Forelimb muscle (tissue), 1 donor: ENCODE measurements at places on chromosomes 2 and 18. TPM values are rescaled to one million over a fixed set of nuclear protein-coding genes. Genes with fewer than 3 reads are reported as not detected.
A peak's percentile ranks its signal among the peaks of the same experiment; 100 is the strongest.

Gene COL6A3
- 178 TPM for polyA plus RNA-seq

Gene IFIH1
- 2.3 TPM for polyA plus RNA-seq

Gene GAREM2
- polyA plus RNA-seq: 3.9 TPM

Gene GBX2
- not detected for polyA plus RNA-seq

Gene NT5C1B
- polyA plus RNA-seq: 0.25 TPM

Gene MOGAT1
- polyA plus RNA-seq: not detected

Gene GPR75
- polyA plus RNA-seq: 1.5 TPM

GRCh38 chr18:13381944-13382365, 163.4 kb downstream of the LDLRAD4 start:
- DNase-seq: peak; percentile 76

DNA sequence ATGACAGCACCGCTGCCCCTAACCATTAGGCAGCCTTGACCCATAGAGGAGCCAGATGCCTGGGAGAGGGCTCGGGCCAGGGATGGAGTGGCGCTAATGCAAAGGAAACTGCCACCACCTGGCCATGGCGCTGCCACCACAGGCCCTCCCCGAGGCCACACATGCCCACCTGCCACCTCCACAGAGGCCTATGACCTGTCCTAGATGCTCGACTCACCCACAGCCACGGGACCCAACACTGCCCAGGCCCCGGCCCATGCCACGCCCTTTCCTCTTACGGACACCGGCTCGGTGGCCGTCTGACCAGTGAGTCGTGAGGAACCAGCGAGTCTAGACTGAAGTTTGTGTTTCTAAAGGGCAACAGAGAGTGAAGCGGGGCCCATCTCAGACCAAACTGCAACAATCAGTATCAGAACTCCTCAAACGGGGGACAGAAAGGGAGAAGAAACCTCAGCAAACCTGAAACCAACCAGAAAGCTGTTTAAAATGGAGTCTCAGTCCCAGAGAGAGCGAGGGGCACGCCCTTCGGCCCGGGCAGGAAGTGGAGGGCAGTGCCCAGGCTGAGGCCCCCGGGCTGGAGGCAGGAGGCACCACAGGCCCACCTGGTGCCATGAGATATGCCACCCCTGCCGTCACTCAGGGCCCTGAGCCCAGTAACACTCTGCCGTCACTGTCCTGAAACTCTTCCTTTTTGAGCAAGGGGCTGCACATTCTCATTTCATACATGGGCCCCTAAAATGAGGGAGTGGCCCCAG, 711 bp downstream of the GPR17 start:
- DNase-seq: no peak

GRCh38 chr2:133523406-133523805, 44.9 kb downstream of the NCKAP5 start:
- DNase-seq: no peak

- no peak for DNase-seq
Measured at GRCh38 chr2:84996909-84997308, 25.9 kb downstream of the KCMF1 start.

GRCh38 chr2:167420211-167420610, 531.9 kb downstream of the XIRP2 start:
- DNase-seq: peak; percentile 6

GRCh38 chr18:24530630-24531111, 70.2 kb downstream of the HRH4 start:
- no peak for DNase-seq

GRCh38 chr2:27407798-27408491, 1.4 kb downstream of the PPM1G start:
- no peak for DNase-seq

DNA sequence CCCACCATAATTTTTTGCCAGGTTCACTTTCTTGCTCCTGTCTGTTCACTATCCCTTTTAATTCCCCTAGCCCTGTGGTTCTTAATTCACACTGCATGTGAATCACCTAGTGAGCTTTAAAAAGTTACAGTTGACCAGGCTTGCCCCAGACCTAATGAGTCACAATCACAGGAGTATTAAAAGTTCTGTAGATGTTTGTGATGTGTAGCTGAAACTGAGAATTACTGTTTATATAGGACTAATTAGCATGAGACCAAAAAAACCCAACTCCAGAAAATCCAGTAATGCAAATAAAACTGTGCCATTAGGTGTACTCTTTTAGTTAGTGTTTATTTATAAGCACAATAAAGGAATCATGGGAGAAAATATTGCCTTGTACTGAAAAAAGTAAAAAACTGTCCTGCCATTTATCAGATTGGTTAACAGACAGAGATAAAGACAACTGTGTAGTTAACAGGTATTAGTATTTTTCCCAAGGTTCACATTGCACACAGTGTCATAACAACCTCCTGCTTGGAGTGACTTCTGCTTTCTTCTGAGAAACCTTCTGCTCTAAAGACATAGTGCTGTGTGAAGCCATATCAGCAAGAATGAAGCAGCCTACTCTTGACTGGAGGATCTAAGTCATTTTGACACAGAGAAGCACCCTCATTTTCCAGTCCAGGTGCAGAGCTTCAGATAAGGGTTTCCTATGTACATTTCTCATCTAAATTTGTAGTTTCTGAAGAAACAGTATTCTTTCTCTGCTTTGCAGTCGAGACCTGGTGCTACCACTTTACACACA, 39.0 kb downstream of the VAPA start:
- DNase-seq: no peak

- no peak for DNase-seq
Measured at GRCh38 chr2:151833984-151834383, 5.8 kb upstream of the ARL5A start.

- DNase-seq: no peak
Measured at GRCh38 chr18:23403310-23403709, 49.8 kb upstream of the RIOK3 start.

- DNase-seq: no peak
Measured at GRCh38 chr2:23200787-23201114, 184.2 kb upstream of the KLHL29 start.

DNA sequence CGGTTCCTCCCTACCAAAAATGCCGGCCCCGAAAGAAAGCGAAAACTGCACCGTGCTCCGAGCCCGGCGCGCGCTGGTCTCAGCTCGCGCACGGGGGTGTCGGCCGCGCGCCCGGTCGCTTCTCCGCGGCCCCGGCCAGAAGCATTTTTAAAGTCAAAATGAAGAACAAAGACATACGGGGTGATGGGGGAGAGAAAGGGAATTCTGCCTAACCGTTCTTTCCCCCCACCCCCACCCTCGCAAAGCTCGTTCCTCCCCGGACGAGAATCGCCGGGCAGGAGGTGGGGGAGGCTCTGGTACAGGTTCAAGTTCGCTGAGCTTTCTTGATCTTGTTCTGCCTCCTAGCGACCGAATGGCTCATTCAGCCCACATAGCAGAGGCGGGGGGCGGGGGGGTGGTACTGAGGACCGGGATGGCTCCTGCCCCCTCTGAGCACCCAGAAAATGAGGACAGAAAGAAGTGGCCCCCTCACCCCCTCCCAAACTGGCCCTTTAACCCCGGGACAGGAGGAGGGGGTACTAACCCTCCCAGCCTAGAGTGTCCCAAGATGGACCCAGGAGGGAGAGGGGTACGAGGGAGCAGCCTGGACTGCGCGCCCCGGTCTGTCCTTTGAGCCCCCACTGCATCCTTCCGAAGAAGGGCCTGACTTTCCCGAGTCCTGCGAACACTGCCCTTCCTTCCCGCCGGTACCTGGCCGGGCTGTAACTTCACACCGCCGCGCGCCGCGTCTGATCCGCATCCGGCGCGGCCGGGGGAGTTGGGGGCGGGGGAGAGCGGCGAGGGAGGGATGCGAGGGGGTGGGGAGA, 3.1 kb downstream of the BCL11A start:
- DNase-seq: peak; percentile 69

DNA sequence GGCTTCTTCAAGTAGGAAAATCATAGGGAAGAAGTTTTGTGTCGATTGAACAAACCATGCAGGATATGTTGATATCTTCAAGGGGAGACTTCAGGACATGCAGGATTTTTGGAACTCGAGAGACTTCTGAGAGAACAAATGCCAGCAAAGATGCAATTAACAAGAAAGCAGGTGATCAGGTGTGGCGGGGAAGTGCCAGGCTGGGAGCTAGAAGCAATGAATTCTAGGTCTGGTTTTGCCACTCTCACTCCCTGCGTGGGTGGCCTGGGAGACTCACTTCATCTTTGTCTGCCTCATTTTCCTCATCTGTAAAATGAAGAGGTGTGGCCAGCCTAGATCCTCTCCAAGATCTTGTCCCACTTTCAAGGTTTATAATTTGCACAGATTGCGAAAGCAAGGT, 3.1 kb downstream of the SERPINB5 start:
- no peak for DNase-seq

DNA sequence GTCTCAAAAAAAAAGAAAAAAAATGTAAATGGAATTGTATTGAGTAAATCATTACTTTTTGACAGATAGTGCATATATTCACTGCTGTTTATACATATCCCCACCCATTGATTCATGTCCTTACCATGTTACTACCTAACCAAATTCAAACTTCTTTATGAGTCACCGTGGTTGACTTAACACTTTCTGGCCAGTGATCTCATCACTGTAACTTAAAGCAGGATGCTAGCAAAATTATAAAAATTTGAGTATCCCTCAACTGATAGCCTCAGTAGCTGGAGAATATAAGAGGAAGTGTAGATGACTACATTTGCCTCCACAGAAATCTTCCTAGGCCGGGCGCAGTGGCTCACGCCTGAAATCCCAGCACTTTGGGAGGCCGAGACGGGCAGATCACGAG, 13.4 kb downstream of the CNOT9 start:
- DNase-seq: no peak

DNA sequence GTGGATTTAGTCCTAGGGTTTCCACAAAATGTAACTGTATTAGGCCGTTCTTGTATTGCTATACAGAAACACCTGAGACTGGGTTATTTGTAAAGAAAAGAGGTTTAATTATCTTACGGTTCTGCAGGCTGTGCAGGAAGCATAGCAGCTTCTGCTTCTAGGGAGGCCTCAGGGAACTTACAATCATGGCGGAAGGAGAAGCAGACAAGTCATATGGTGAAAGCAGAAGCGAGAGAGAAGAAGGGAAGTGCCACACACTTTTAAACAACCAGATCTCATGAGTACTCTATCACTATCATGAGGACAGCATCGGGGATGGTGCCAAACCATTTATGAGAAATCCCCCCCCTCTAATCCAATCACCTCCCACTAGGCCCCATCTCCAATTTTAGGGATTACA, 9.5 kb upstream of the CCDC68 start:
- DNase-seq: no peak

GRCh38 chr2:18046558-18047212, 168.2 kb downstream of the KCNS3 start:
- DNase-seq: no peak

- no peak for DNase-seq
Measured at GRCh38 chr2:159982270-159982669, 80.1 kb downstream of the PLA2R1 start.

DNA sequence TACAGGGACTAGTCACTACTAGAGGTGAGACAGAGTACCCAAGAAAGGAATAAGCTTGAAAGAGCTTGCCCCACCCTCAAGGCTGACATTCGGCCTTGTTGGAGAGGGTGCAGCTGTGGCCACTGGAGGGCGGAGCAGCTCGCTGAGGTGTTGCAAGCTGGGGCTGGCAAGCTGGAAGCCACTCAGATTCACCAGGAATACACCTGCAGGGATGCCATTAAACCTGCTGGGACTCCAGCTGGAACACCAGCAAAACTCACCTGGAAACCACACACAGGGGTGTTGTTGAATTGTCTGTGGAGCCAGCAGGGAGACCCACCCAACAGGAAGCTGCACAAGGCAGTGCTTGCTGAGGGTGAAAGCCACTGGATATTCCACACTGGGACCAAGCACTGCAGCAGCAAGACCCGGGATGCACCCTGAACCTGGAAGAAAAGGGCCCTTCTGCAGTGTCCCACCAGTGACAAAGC, 26.1 kb downstream of the KCTD18 start:
- DNase-seq: no peak

DNA sequence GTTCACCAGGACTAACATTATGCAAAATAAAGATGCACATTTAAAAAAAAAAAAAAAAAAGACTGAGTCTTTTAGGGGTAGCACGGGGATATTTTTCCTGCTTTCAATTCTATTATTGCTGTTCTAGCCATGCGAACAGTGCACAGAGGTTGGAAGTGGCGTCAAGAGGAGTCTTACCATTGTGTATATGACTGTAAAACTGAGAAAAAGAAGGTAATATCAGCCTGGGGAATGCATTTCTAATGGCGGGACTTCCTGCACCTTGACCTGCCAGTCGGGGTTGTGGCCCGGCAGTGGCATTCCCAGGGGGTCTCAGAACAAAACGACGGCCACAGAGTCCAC, 48.5 kb upstream of the ATP6V1B1 start:
- no peak for DNase-seq

DNA sequence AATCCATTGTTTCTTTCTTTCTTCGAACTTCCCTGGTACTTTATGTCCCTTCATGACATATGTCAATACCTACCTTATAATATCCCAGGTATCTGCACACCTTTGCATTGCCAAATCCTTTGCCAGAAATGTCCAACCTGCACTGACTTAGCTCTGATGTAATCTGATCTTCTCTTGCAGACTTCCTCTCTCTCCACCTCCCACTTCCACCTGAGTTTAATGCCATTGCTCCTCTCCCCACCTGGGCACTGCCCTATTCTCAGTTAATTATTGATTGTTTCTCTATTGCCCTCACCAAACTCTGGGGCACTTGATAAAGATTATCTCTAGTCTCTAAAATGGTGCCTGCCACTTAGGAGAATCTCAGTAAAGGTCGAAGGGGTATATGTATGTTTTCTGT, 23.0 kb downstream of the ARHGAP15 start:
- no peak for DNase-seq

DNA sequence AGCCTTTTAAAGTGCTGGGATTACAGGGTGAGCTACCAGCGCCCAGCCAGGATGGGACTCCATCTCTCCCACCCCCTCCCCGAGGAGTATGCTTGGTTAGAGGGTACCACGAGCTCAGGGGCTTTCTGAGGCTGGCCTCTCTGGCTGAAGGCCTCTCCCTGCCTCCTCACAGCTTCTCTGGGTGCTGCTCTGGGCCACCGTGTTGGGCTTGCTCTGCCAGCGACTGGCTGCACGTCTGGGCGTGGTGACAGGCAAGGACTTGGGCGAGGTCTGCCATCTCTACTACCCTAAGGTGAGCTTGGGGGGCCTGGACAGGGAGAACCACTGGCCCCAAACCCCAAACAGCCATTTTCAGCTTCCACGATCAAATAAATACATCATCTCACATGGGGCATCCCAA, 2.9 kb downstream of the SLC11A1 start:
- DNase-seq: no peak

- no peak for DNase-seq
Measured at GRCh38 chr2:205187731-205188130, 494.6 kb upstream of the NRP2 start.

DNA sequence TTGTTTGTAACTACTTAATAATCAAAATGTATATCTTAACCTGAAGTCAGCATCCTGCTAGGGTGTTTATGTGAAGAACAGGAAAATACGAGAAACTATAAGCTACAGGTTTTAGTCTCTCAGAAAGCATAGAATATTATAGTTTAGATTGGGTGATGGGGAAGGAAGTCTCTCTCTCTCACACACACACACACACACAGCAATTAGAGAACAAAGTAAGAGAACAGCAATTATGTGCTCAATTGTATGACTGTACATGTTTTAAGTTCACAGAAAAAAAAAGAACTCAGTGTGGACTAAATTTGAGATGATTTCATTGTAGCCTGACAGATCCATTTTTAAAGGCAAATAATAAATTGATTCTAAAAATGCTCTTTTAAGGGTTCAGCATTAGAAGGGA, 94.3 kb upstream of the ZNF516 start:
- no peak for DNase-seq
